Muscle of leg (tissue), 16 donors: ENCODE measurements at places on chromosomes 5 and 9. TPM values are rescaled to one million over a fixed set of nuclear protein-coding genes. Genes with fewer than 3 reads are reported as not detected.
A peak's percentile ranks its signal among the peaks of the same experiment; 100 is the strongest.

Gene NR5A1
- not detected for polyA plus RNA-seq

Gene MEGF10
- polyA plus RNA-seq, result 35.2 TPM

Gene CCL28
- polyA plus RNA-seq, result 0.79 TPM

GRCh38 chr5:95631991-95632675 is 12.2 kb downstream of the GPR150 start:
- DNase-seq, result no peak
- no peaks in the 10 kb centered on the region for H3K36me3 ChIP-seq
- no peaks in the 10 kb centered on the region for H3K4me1 ChIP-seq
- no peaks in the 10 kb centered on the region for H3K27me3 ChIP-seq
- H3K27ac ChIP-seq, result no peak overlapping the region

- no peaks in the 10 kb centered on the region for H3K27me3 ChIP-seq
- H3K4me3 ChIP-seq, result no peak overlapping the region
- no peaks in the 10 kb centered on the region for H3K36me3 ChIP-seq
- H3K27ac ChIP-seq, result no peak overlapping the region
- DNase-seq, result no peak
Observed at GRCh38 chr5:119596046-119596445, 33.3 kb upstream of the FAM170A start.

GRCh38 chr9:121725008-121725775 is 73.8 kb downstream of the DAB2IP start:
- H3K27me3 ChIP-seq, result no peaks in the 10 kb centered on the region
- H3K27ac ChIP-seq, result peak overlapping the region; percentile 94
- peaks cover 83% of the 10 kb centered on the region for H3K4me1 ChIP-seq
- peak; percentile 98 for DNase-seq
- H3K4me3 ChIP-seq, result no peak overlapping the region
- peaks cover 2% of the 10 kb centered on the region for H3K36me3 ChIP-seq

GRCh38 chr9:35852267-35852815 is 17.9 kb downstream of the OR13J1 start:
- no peak for DNase-seq
- H3K27ac ChIP-seq, result no peak overlapping the region
- peaks cover 23% of the 10 kb centered on the region for H3K36me3 ChIP-seq
- H3K4me3 ChIP-seq, result no peak overlapping the region
- peaks cover 12% of the 10 kb centered on the region for H3K4me1 ChIP-seq

- no peaks in the 10 kb centered on the region for H3K36me3 ChIP-seq
- no peak for DNase-seq
- peaks cover 13% of the 10 kb centered on the region for H3K27me3 ChIP-seq
- peaks cover 20% of the 10 kb centered on the region for H3K4me1 ChIP-seq
Observed at GRCh38 chr9:114114364-114114763, 15.3 kb upstream of the KIF12 start.
